NCI-H526 (cell line): ENCODE measurements at places on chromosomes 3 and 15.

DNA sequence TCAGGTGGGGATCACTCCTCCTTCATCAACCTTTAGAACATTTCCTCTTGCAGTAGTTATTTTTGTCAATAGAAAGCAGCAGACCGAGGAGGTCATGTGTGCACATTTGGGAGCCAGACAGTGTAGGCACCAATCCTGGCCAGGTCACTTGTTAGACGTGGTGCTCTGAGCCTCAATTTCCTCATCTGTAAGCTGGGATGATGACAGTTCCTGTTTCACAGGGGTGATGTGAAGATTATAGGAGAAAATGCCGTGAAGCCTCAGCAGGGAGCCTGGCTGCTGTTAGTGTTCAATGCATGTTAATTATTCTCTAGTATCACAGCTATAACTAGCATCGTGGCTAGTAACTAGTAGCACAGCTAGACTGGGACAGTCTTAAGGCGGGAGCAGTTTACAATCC, 64.7 kb downstream of the ATP2B2 start:
- DNase-seq, result no peak

DNA sequence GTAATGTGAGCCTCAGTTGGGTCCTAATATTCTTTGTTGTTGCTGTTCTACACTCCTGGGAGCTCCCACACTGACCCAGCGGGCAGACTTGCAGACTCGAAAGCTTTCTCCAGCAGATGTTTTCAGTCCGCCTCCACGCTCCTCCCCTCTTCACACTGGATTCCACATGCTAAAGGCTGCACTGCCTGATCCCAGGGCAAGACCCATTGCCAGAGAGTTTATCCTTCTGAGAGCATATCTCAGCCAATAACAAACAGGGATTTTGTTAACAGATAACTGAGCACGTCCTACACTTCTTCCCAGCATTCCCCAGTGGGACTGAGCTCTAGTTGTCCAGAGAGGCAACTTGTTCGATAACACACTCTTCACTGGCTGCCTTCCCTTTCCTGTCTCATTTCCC, 8.0 kb upstream of the COL6A6 start:
- DNase-seq, result no peak

DNA sequence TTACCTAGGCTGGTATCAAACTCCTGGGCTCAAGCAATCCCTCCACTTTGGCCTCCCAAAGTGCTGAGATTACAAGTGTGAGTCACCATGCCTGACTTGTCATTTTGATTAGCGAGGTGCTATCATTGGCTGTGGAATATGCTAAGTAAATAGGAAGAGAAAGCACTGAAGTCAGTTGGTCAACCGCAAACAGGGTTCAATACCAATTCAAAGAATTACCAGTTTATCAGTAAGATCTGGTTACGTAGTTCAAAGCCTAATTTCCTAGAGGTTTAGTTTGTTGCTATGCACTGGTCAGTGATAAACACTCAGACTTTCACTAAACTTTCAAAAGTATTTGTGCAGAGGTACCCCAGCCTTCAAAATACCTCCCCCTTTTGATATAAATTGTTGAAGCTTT, 29.5 kb downstream of the GLB1 start:
- no peak for DNase-seq

DNA sequence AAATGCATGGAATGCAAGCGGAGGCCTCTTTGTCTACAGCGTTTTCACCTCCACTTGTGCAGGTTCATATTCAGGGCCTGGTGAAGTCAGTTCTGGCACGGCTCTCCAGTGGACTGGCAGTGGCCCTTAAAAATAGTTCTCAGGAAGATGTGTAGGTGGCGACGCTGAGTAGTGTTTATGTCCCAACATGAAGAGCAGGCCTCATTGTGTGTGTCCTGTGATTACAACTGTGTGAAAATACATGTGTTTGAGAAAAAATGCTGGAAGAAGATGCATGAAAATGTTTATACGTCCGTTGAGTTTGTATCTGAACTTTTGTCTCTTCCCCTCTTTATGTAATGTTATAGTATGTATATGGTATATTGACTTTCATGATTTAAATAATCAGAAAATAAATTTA, 7.2 kb downstream of the LIPC start:
- DNase-seq, result peak; percentile 7

GRCh38 chr3:58016710-58017109, 8.5 kb downstream of the FLNB start:
- no peak for DNase-seq

DNA sequence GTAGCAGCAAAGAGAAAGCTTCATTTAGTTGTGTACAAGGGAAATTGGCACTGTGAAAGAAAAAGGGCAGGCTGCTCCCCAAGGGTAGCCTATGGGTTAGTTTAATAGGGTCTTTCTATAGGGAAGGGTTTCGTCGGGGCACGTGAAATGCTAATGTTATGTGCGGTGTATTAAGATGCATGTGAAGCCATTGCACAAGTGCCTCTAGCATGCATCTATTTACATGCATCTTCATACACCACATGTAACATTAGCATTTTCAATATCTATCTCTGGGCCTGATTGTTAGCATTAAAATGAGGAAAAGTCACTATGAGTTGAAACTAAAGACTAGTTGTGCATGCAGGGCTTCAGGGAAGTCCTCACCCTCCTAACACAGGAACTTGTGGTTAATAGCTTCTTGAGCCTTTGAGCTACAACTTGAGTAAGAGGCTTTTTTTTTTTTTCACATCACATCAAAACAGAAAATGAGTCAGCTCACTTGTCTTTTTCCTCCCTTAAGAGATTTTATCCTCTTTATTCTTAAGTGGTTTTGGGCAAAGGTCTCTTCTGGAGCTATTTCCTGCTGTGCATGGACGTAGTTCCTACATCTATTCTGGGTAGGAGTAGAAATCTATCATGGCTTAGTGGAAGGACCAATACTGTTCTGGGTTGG, 613.4 kb downstream of the ZPLD1 start:
- DNase-seq, result no peak

DNA sequence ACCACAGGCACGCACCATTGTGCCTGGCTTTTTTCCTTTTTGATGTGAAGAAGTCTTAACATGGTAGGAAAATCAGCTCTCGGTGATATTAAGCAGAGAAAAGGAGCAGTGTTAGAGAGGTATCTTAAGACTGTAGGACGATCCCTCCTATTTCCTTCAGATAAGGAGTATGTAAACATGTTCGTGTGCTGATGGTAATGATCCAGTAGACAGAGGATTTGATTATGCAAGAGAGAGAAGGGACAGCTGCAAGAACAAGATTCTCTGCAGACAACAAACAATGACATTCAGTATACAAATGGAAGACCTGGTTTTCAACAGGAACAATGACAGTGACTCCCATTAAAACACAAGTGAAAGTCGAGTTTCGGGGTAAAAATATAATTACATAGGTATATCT, 95.1 kb upstream of the MELTF start:
- peak; percentile 18 for DNase-seq

DNA sequence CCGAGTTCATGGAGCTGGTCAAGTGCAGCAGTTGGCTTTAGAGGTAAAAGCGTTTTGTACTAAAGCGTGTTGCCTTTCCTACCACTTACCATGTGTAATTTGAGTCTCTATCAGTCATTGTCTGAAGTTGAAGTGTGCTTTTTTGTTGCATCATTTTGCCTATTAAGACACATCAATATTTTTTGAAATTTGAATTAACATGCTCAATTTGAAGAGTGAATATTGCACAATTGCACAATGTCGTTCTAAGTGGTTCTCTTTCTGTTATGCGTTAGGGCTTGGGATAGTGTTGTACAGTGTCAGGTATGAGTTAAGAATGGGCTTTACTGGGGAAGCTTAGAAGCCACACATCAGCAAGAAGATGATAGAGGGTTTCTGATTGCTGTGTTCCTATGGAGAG, 84.0 kb upstream of the ACKR4 start:
- DNase-seq, result no peak

DNA sequence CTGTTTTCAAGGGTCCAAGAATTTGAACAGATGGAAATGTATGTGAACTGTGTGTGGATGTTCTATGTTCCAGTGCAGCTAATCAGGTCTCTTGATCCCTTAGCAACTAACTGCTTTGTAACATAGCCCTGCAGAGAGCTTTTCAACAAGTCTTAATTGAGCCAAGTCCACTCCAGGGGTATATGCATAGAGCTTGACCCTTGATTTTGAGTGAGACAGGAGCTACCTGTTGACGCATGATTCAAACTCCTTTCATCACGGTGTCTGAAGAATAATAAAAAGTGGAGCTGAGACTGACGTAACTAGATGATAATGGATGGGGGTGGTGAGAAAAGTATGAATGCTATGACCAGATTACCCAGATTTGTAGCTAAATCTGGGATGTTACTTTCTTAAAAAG, 93.3 kb upstream of the CCDC54 start:
- no peak for DNase-seq

DNA sequence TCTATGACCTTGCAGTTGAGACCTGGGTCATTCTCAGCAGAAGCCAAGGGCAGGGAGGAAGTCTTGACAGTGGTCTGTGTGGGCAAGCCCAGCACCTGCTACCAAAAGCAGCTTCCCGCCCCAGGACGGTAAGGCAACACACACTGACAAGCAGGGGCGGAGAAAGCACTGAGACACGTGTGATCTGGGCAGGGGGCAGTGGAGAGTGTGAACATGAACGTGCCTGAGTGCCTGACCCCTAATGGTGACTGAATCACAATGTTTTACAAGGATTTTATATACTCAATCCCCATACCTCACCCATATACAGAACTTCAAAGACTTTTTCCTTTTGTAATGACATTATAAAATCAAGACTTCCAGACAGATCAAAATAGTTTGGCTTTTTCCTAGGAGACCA, 35.2 kb downstream of the ANP32A start:
- DNase-seq, result no peak

DNA sequence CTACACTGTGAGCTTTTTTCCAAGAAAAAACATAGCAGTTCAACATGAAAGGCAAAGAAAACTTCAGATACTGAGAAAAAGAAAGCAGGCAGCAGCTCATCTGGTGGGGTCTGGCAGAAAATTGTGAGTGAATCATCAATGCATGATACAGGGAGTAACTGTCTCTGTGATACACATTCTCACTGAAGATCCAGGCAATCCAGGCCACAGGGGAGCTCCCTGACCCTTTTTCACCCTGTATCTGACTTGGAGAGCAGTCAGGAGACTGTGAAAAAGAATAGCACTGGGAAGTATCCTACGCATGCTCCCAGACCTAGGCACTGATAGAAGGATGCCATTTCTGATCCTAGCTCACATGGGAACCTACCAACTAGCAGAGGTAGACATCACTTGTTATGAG, 269.8 kb downstream of the MBNL1 start:
- DNase-seq, result no peak

DNA sequence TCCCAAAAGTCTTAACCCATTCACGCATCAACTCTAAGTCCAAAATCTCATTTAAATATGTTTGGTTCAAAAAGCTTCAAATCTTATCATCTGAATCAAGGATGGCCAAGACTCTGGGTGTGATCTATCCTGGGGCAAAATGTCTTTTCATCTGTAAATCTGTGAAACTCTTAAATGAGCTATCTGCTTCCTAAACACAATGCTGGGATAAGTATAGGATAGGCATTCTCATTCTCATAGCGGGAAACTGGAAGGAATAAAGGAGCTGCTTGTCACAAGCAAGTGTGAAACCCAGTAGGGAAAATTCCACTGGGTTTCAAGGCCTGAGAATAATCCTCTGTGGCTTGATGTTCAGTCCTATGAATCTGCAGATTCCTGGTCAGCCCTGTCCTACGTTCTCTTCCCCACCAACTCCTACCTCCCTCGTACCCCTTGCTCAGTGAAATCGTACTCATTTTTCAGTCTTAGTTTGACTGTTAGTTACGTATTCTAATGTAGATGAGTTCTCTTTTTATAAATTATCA, 156.7 kb downstream of the EPHA3 start:
- DNase-seq, result no peak

GRCh38 chr3:141578202-141578973, 91.6 kb downstream of the RASA2 start:
- DNase-seq, result peak; percentile 75

DNA sequence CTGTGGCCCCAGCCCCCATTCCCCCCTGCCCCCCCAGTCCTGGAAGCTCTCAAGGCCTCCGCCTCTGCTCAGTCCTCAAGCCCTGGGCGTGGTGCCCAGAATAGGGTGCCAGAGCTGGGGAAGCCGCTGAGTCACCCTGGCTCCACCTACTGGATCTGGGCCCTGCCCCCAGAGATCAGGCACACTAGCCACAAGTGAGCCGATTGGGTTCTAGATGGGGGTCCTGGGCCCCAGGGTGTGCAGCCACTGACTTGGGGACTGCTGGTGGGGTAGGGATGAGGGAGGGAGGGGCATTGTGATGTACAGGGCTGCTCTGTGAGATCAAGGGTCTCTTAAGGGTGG, 5.7 kb downstream of the EIF4G1 start:
- DNase-seq, result no peak

DNA sequence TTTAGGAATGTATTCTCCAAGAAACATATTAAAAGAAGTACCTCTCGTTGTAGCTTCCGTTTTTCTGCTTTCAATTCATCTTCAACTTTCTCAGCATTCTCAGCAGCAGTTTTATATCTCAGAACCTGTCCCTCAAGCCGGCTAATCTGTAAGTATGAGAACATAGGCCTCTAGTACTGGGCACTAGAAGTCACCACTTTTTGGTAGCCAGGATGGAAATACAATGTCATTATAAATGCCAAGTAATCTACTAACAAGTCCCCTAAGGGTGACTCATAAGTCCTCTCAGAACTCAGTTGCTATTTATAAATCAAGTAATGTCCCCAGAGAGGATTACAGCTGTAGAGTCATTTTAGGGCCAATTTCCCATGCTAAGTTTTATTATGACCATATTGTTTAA, 61.1 kb downstream of the MLH1 start:
- DNase-seq, result no peak

- no peak for DNase-seq
Measured at GRCh38 chr15:57762302-57762701, 55.8 kb downstream of the POLR2M start.

DNA sequence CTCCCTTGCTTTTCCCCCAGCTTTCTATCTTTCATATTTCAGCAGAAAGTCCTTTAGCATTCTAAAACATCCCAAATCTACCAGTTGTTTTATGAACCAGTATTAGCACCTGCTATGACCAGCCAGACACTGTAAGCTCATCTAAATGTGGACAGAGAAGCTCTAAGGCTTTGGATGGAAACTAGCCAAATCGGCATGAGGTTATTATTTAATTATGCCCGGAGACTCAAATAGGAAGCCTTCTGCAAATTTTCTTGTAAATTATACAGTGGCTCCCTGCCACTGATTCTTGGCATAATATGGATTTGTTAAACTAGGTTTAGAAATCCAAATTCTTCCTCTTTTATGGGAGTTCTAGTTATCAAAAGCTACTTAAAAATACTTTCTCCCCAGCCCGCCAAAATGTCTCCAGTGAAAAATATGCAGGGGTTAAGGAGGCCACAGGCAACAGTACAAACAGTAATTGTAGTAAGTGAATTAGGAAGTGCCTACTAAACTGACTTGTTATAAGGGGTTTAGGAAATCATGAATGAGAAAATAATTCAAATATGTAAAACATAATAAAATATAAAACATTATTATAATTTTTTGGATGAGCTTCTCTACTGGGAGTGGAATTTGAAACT, 15.4 kb downstream of the MYH15 start:
- DNase-seq, result no peak

DNA sequence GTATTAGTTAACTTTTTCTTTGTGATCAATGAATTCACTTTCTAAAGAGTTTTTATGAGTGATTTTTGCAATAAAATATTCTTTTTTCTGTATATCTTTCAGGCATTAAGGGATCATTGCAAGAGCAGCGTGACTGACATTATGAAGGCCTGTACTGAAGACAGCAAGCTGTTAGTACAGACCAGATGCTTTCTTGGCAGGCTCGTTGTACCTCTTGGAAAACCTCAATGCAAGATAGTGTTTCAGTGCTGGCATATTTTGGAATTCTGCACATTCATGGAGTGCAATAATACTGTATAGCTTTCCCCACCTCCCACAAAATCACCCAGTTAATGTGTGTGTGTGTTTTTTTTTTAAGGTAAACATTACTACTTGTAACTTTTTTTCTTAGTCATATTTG, 24.4 kb downstream of the SELENOT start:
- DNase-seq, result no peak
